Stimulated activated CD4-positive, alpha-beta T cell treated with anti-CD3 and anti-CD28 coated beads, Interleukin-1b, Interleukin-23, amount 100 ng/mL, for 24 hours (primary cell): ENCODE measurements at places on chromosomes 13 and 19.

DNA sequence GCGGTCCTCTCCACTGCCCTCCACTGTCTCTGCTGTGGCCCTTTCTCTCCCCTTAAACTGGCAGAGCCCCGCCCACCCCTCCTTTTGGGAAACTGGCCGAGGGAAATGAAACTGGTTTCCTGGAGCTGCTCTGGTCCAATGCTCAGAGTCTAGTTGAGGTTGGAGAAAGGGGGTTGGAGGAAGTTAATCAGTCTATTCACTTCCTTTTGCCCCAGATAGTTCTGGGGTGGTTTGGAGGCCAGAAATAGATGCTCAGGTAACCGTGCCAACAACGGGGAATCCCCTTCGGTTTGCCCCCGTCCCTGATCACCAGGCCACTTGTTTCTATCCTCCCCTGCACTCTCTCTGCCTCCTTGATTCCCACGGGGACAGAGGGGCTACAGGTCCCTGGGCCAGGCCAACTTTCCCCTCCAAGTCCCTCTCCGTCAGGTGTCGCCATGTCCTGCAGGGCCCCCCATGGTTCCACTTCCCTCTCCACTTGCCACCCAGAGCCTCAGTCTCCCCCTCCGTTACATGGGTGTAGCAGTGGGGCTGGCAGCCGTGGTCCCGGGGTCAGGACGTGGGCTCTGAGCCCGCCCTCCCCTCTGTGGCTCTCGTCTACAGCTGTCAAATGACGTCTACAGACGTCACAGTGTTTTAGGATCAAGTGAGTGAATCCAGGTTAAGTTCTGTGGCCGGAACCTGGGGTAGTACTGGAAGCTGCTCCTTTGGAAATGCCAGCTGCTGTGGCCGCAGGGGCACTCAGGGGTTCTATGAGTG is at the start of gene IL4I1:
Gene IL4I1, minus strand, starts transcription at position 25 of the 759 bp plus-strand sequence. CDS start 727 bp downstream, outside the sequence.
- DNase-seq, result no peak

DNA sequence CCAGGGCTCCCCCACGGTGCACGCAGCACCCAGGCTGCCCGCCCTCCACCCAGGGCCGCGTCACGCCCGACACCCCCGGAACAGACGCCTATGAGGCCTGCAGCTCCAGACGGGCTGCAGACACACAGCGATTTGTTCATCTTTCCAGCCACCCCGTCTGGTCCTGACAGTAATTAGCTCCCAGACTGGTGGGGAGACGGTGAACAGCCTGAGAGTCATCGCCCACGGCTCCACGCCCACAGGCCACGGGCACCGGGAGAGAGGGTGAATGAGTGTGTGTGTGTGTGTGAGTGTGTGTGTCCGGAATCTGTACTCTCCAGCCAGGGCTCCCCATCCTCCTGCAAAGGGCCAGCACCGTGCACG is 18.1 kb downstream of the GADD45B start:
- DNase-seq, result no peak

DNA sequence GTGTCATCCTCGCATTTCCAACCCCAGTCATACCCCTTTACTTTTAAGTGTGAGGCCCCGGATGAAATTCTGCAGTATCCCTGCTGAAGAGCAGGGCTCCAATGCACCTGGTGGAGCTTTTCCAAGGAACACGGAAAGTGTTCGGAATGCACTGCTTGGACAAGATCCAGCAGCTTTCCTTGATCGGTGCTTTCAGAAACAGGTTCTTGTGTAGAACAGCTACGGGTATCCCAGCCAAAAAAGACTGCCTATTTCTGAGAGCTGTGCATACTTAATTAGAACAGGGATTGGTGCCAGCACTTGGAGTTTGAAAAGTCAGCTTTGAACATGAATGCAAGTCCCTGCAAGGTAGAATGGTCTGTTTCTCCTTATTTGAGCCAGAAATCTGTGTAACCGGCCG is 87.2 kb upstream of the C1QTNF9B start:
- DNase-seq, result no peak

GRCh38 chr19:1495799-1496713 is 5.1 kb downstream of the REEP6 start:
- DNase-seq, result no peak

DNA sequence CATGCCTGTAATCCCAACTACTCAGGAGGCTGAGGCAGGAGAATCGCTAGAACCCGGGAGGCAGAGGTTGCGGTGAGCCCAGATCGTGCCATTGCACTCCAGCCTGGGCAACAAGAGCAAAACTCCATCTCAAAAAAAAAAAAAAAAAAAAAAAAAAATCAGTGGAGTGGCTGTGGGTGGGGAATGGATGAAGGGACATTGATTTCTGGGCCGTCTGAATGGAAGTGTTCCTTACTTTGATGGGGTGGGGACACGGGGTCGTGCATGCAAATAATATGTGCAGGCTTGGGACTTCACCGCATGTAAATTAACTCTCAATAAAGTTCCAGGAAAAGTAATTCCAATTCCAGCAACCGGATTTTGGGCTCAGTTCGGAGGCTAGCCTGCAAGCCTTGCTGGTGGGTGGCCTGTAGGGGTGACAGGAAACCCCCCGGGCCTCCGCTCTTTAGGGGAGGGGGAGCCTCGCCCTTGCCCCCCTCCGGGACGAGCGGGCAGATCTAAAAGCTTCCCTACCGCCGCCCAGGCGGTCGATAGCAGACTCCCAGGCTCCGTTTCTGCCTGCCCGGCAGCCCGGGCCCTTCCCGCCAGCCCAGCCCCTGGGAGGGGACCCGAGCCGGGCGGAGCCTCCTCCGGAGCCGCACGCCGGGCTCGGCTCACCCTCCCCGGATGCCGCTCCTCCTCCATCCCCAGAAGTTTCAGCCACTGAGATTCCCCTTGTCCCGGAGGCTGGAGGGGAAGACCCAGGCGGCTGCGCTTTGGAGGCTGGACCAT is 48.0 kb upstream of the ADGRE5 start:
- DNase-seq, result no peak

DNA sequence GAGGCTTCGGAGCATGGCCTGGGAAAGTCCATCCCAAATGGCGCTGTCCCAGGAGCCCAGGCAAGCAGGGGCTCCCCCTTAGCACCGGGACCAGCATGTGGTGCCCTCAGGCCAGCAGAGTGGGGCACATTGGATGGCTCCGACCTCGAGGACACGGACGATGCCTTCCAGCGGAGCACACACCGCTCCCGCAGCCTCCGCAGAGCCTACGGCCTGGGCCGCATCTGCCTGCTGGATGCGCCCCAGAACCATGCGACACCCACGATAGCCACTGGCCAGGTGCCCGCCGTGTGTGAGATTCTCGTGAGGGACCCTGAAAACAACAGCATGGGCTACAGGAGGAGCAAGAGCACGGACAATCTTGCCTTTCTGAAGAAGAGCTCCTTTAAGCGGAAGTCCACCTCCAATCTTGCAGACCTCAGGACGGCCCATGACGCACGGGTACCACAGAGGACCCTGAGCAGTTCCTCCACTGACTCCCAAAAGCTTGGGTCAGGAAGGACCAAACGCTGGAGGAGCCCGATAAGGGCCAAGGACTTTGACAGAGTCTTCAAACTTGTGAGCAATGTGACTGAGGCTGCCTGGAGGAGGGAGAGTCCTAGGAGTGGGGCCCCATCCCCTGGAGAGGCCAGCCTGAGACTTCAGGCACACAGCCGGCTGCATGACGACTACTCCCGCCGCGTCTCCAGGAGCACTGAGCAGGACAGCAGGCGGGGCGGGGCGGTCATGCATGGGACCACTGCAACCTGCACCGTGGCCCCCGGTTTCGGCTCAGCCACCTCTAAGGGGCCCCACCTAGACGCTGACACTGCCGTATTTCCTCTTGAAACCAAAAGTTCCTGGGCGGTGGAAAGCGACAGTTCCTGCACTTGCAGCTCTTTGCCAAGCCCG is 63.1 kb downstream of the SPATA13 start:
- DNase-seq, result no peak

DNA sequence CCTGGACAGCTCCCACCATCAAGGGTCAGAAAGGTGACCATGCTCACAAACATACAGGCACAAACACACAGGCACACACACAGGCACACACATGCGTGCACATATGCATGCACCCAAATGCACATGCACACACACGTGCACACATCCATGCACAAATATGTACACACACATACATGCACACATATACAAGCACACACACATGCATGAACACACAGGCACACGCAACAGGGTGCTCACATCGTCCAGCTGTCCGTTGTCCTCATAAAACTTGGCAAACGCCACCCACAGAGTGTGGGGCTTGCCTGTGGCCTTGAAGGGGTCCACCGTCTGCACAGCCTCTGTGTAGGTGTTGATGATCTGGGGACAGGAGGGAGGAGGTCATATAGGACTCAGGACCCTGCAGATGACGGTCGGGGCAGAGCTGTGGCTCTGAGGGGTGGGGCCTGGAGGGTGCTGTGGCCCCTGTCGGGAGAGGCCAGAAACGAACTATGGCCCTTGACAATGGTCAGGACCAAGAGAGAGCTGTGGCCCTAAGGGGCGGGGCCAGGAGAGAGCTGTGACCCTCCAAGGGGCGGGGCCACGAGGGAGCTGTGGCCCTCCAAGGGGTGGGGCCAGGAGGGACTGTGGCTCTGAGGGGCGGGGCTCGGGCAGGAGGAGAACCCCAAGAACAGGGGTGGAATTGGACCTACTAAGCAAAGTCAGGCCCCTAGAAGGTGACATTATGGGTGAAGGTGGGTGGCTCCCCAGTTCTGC is 6.2 kb downstream of the XAB2 start:
- no peak for DNase-seq

GRCh38 chr19:54337858-54338230 is 1.1 kb downstream of the LILRA4 start:
- no peak for DNase-seq

GRCh38 chr19:37869766-37870340 is 36.5 kb downstream of the WDR87 start:
- no peak for DNase-seq

DNA sequence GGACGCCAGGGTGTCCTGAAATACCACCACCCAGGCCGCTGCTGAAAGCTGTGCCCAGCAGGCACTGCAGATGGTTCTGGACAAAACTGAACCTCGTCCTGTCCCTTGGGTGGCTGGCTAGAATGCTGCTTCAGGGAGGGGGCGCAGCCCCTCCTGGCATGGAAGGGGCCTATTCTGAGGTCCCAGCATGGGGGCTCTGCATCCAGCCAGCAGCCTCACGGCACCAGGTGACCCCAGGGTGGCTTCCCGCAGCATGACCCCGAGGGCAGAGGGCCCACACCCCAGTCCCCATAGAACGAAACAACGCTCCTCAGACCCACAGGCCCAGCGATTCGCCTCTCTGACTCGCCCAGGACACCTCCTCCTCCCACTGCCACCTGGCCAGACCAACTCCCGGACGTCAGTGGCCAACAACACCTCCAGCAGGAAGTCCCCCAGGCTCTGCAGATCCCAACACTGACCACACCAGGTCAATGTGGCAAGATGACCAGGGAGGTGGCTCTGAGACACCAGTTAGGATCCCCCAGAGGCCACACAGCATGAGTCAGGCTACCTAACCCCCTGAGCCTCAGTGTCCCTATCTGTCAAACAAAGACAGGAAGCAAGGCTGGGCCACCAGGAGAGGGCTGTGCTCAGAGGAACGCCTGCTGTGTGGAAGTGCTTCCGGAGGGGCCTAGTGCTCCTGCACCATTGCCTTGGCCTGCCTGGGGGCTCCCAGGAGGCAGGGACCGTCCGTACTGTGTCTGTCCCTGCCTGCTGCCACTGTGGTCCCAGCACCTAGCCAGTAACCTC is 6.1 kb downstream of the MKNK2 start:
- DNase-seq, result no peak

GRCh38 chr19:5903624-5904351 is at the start of gene NDUFA11:
Gene NDUFA11, minus strand, starts transcription at chr19:5903790. Its CDS starts 82 bp downstream, at chr19:5903708.
- DNase-seq, result peak; percentile 97

DNA sequence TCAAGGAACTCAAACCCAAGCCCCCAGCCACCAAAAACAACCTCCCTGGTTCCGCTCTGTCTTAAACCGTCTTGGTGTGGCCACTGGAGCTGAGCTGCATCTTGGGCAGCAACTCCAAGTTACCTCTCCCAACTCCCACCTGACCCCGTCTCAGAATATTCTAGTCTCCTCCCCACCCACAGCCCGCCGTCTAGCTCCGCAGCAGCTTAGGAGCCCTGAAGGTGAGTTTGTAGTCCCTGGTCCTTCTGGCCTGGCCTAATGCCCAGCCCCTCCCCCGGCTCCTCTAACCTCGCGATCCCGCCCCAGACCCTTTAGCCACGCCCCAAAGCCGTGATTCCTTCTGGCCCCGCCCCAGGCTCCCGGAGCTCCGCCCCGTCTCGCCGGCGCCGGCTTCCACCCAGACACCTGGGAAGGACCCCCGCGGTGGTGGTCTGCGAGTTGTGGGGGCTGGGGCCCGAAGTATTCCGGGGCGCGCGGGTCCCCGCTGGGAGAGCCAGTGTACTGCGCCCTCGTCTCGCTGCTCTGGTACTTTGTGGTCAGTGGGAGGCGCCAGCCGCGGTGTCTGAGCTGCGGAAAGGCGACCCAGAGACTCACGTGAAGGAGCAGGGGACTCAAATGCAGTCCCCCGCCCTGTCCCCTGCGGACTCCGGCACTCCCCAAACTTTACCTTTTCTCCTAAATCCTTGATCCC is 2.5 kb upstream of the LHB start:
- DNase-seq, result peak; percentile 49

DNA sequence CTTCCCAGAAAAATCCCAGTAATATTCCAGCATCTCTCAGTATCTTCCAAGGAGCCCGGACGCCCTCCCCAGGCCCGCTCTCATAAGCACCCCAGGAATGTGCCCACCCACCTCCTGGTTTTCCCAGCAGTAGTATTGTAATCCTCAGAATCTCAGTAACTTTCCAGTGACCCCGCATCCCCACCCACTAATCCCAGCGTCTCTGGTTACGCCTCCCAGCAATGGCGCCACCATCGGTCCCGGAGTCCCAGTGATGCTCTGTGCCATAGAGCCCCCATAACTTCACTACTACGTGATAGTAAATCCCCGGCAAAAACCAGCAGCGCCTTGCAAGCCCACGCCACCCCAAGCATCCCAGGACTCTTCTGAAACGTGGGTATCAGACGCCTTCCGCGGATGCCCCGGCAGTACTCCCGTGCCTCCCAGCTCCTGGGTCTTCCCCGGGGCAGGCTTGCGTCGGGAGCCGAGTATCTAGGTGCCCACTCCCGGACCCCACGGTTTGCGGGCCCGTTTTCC is 928 bp upstream of the PNPLA6 start:
- no peak for DNase-seq

- DNase-seq, result no peak
Measured at GRCh38 chr13:85564598-85564997, 234.6 kb downstream of the SLITRK6 start.

- DNase-seq, result no peak
Measured at GRCh38 chr19:2113439-2114211, 16.9 kb downstream of the IZUMO4 start.

GRCh38 chr13:65719831-65720230 is 1510.3 kb downstream of the PCDH9 start:
- no peak for DNase-seq
